Stimulated activated CD8-positive, alpha-beta memory T cell treated with anti-CD3 and anti-CD28 coated beads, Interleukin-4, amount 100 ng/mL, for 4 hours (primary cell): ENCODE measurements at places on chromosomes 7 and 10.

GRCh38 chr7:28750981-28751380 is 207.1 kb downstream of the TRIL start:
- no peak for DNase-seq

- no peak for DNase-seq
Measured at GRCh38 chr7:68364886-68365625, 1233.2 kb upstream of the AUTS2 start.

GRCh38 chr10:7025296-7025695 is 385.5 kb downstream of the SFMBT2 start:
- no peak for DNase-seq

GRCh38 chr7:80722616-80723195 is 84.3 kb downstream of the CD36 start:
- DNase-seq = no peak

DNA sequence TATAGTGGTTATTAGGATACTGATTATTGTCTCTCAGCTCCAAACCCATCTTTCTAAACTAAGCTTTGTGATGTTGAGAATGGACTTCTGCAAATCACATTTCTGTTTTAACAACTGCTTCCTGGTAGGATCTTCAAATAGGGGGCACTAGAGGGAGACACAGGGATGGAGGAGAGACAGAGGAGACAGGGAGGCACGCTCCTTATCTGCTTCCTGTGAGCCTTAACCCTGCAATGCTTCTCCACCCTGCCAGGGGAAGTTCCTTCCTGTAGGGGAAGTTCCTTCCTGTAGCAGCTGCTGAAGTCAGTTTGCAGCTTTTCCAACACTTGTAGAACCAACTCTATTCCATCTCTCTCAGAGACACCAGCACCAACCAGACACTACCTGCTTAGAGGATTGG is 847.2 kb downstream of the CCSER2 start:
- DNase-seq = no peak

GRCh38 chr7:91055219-91055618 is 209.0 kb upstream of the FZD1 start:
- DNase-seq = no peak

DNA sequence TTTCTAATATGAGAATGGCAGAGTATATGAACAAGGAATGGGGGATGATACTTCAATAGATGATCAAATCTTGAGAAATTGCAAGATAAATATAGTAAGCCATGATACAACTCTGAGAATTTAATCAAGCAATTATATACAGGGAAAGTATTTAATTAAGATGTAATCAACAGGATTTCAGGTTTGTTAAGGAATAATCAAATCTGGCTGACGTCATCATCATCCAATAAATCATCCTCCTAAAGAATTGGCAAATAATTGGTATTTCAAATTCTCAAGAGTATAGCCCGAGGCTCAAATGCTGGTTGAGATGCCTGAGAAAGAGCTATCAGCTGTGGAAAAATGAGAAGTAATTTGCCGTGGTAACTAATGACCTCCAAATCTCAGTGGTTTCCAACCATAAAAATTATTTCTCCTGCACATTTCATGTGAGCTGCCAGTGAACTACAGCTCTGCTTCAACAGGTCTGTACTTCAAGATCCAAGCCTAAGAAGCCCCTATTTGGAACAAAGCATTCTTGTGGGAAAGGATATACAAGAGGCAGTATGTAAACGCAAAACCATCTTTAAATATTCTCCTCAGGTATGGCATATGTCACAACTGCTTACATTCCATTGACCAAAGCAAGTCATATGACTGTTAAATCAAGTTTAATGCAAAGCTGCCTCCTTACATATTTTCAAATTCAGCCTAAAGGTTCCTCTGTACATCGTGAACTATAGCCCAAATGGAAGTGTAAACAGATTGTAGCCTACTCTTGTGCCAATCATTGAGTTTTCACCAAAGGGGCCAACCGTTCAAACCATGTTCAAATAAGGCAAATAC is 503.0 kb downstream of the KIF20B start:
- DNase-seq = no peak

GRCh38 chr10:59108886-59109288 is 67.6 kb upstream of the PHYHIPL start:
- no peak for DNase-seq

DNA sequence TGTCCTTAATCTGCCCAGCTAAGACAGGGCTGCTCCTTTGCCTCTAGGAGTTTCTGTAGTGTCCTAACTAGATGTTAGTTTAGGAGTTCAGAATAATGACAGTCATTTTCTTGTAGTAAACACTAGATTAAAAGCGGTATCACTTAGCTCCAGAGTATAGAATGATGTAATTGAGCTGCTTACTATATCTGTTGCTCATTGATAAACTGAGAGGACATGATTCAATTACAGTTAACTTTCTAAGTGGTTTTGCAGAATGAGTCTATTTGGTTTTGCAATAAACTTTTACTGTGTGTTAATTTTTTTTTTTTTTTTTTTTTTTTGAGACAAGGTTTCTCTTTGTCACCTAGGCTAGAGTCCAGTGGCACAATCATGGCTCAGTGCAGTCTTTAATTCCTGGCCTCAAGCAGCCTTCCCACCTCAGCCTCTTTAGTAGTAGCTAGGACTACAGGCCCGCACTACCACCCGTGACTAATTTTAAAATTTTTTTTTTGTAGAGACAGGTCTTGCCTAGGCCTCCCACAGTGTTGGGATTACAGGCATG is 1.8 kb downstream of the STMP1 start:
- DNase-seq = no peak

DNA sequence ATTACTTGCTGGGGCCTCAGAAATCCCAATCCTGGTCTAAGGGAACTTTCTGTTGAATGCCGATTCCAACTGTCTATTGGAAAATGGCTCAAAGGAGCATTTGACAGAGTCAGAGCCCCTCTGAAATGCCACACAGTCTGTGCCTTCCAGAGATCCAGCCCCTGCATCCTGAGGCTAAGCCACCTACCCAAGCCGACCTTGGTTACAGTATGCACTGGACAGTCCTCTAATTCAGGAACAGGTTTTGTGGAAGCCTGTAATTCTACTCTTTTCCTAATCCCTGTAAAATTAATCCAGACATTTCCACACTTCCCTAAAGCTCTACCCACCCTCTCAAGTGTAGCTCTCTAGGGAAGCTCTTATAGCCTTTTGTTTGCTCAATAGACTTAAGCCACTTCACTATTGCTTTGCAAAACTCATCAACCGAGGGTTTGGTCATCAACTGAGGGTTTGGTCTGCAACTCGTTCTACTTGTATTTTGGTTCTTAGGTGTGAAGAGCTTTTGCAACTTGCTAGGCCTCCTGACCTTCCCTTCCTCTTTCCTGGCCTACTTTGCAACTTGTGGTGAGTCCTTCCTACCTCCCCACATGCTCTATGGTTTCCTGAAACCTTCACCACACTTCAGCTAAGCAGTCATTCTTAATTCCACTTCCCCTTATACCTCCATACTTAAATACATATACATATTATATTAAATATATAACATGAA is 364.8 kb downstream of the SFMBT2 start:
- DNase-seq = no peak

- no peak for DNase-seq
Measured at GRCh38 chr10:131568866-131569265, 257.3 kb upstream of the TCERG1L start.

GRCh38 chr7:48183370-48183743 is 12.1 kb downstream of the ABCA13 start:
- DNase-seq = no peak

GRCh38 chr10:14621037-14621436 is 153.7 kb downstream of the FAM107B start:
- DNase-seq = no peak

GRCh38 chr10:70560511-70560941 is 42.0 kb downstream of the PRF1 start:
- DNase-seq = no peak

GRCh38 chr7:67311901-67312300 is 315.3 kb downstream of the TYW1 start:
- no peak for DNase-seq

- no peak for DNase-seq
Measured at GRCh38 chr10:62803724-62804355, 680 bp upstream of the ADO start.

GRCh38 chr10:15739254-15739970 is 19.7 kb upstream of the ITGA8 start:
- DNase-seq = no peak
